ENCODE measurements at places on chromosomes 4 and X.
A peak's percentile ranks its signal among the peaks of the same experiment; 100 is the strongest.

DNA sequence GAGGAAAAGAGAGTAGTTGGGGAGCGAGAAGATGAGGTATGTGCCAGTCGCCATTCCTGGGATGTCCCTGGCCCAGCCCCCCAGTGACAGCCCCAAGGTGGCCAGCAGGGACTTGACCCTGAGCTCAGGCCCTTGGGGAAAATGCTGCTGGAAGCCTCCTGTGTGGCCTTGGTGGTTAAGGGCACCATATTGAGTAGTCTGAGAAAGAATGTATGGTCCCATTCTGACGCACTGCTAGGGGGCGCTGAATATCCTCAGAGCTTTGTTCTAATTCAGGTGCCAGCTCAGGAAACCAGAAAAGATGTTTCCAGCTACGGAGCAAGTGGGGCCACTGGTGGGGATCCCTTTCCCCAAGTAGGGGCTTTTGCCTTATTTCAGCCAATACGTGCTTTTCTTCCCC, 14.0 kb upstream of the UBA6 start:
- no peak for DNase-seq

DNA sequence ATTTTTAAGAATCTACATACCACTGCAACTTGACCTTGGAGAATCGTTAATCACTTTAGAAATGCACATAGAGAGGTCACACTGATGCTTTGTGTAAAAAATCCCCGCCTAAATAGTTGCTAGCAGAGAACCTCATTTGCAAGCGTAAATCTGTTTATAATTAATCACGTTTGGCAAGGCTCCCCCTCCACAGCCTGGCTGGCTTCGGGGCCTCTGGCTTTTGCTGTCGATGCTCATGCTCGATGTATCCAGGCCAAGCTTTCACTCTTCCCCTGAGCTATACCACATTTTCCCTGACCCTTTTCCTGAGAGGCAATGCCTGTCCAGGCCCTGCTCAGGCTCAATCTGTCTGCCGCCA, 23.4 kb downstream of the CYTL1 start:
- no peak for DNase-seq

DNA sequence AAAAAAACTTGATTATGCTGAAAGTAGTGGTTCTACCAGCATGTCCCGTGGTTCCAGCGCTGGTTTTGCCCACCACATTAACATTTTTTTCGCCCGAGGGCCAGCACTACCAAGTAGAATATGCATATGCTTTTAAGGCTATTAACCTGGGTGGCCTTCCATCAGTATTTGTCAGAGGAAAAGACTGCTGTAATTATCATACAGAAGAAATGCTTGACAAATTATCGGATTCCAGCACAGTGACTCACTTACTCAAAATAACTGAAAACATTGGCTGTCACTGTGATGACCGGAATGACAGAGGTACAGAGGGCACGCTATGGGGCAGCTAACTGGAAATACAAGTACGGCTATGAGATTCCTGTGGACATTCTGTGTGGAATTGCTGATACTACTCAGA, 34.6 kb downstream of the PRPS2 start:
- DNase-seq = no peak

GRCh38 chr4:69800599-69800998, 40.2 kb upstream of the SULT1B1 start:
- DNase-seq = no peak

GRCh38 chr4:112280386-112281056, 5.2 kb downstream of the TIFA start:
- no peak for DNase-seq

DNA sequence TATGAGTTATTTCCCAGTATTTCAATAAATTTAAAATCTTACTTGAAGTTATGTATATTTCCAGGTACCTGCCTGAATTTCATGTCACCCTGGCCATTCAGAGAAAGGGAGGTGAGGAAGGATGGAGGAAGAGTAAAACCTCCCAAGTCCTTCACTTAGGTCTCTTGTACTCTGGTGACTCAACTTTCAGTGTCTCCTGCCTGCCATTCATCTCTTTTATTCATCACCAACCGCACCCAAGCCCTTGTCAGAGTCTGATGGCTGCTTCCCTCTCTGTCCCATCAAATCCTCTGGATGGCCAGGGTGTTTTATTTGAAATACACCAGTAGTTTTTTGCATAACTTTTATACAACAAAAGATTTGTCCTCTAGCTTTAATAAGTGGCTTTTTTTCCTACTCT, 17.8 kb downstream of the TMPRSS11E start:
- no peak for DNase-seq

- no peak for DNase-seq
These were observed 109.6 kb downstream of the MAML3 start for GRCh38 chr4:140044337-140044902.

- DNase-seq = no peak
These were observed 5.5 kb upstream of the PPP1R2C start for GRCh38 chrX:42783451-42783850.

- no peak for DNase-seq
These were observed 121.3 kb downstream of the PRDM5 start for GRCh38 chr4:120801137-120801758.

GRCh38 chr4:184384056-184384809, 90.1 kb downstream of the IRF2 start:
- no peak for DNase-seq

- no peak for DNase-seq
These were observed 101.5 kb upstream of the KLHL13 start for GRCh38 chrX:118218079-118218478.

DNA sequence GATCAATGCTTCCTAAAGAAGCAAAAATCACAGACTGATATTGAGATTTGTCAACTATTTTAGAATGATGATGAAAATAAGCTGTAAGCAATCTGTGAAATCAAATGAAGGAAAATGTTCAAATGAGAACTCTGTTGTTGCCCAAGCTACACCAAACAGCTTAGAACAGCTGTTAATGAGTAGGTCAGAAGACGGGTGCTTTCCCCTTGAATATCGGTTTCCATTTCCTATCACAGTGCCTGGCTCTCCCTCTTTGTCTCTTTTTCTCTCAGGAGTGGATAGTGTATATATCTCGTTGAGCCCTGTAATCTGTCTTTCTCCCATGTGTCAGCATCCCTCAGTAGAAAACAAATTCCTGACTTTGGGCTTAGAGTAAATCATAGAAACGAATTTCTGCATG, 1592.9 kb upstream of the TENM3 start:
- DNase-seq = no peak

- DNase-seq = no peak
These were observed 20.3 kb upstream of the ASMTL start for GRCh38 chrX:1472975-1473374.

DNA sequence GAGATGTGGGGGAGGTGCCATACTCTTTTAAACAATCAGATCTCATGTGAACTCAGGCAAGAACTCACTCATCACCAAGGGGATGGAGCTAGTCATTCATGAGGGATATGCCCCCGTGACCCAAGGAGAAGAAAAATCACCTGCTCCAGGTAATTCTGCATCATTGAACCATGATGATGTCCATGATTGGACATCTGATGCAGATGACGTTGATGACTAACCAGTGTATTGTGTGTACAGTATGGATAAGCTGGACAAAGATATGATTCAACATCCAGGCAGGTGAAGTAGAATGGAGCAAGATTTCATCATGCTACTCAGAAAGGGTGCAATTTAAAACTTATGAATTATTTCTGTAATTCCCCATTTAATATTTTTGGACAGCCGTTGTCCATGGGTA, 286.4 kb upstream of the SMIM31 start:
- DNase-seq = no peak

DNA sequence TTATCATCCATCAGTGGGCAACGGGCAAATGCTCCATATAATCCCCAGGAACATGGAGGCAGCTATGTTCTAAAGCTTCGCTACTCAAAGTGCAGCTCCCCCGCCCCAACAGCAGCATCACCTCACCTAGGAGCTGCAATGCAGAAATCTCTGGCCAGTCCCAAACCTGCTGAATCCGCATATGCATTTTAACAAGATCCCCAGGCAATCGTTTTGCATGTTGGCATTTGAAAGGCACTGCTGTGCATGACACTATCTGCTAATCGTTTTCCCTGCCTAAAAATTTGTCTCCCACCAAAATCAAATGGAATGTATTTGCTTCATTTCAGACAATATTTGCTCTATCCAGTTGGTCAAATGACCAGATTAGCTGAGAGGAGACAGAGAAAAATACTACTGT, 15.2 kb downstream of the ADGRG2 start:
- no peak for DNase-seq

GRCh38 chr4:87838890-87839591, 6.3 kb downstream of the MEPE start:
- DNase-seq = peak; percentile 16

- DNase-seq = peak; percentile 28
These were observed 738.3 kb upstream of the FRG1 start for GRCh38 chr4:189202182-189202868.

DNA sequence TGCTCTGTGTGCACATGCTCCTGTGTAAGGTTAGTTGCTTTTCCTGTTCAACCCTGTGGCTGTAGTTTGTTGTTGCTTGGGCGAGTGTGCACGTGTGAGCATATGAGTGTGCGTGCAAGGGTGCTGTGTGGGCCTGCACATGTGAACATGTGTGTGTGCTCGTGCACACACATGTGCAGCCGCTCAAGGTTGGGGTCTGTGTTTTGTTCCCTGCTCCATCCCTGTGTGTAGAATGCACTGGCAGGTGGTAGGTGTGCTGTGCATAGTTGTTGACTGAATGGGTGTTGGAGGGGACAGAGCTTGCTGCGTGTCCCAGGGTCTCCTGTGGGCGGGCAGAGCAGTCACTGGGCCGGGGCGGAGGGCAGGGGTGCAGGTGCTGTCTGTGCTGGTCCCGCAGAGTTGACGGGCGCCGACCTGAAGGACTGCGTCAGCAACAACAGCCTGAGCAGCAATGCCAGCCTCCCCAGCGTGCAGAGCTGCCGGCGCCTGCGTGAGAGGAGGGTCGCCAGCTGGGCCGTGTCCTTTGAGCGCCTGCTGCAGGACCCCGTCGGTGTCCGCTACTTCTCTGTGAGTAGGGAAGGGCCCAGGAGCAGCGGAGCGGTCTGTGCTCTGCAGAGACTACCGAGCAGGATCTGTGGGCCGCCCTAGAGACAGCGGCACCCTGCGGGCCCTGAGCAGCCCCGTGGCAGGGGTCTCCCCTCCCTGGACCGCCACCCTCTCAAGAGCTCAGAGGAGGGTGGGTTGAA, 27.9 kb upstream of the HGFAC start:
- DNase-seq = peak; percentile 6

DNA sequence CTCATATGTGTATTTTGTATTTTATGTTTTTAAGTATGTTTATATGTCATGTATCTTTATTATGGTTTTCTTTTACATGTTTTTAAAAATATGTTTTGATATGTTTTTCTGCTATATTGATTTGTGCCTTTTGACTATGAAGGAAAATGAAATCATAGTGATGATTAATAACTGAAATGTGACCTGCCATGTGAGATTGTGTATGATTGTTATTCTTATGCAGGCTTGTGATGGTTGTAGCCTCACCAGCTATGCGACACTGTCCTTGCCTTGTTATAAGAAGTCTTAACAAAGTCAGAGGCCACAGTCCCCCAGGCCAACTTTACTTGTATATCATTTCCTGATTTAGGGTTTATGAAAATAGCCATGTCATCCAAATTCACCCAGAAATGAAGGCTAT, 83.2 kb downstream of the TMEM131L start:
- DNase-seq = no peak

- no peak for DNase-seq
These were observed 328.2 kb downstream of the DKK2 start for GRCh38 chr4:106707776-106708463.

GRCh38 chrX:65866773-65867172, 173.1 kb downstream of the VSIG4 start:
- no peak for DNase-seq

All from WERI-Rb-1 (cell line).